ENCODE measurements at places on chromosomes 16 and 17.

DNA sequence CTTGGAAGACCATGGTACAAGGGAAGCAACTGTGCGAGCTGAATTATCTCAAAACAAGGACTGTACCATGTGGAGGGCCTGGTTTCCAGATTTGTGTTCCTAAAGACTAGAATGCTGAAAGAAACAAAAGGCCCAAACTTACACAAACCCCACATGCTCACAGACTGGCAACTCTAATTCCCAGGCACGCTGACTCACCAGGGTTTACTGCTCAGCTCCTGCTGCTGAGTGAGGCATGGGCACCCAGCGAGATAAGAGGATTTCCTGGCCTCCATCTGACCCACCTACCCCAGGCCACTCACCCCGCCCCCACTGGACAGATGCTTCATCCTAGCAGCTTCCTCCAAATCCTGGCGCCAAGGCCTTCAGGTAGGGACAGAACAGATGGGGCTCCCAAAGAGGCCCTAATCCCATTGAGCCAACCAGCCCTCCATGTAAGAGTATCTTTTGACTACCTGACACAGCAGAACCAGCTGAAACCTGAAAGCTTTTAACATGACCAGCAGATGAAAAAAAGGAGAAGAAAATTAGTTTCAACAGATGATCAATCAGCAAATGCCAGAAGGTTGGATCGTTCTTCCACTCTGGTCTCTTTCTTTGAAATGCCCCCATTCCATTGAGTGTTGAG, 33.9 kb downstream of the DCUN1D3 start:
- peak; percentile 68 for DNase-seq

- no peak for DNase-seq
These were observed 32.1 kb downstream of the IST1 start for GRCh38 chr16:71927383-71927782.

GRCh38 chr17:57864273-57864672, 14.4 kb upstream of the MRPS23 start:
- no peak for DNase-seq

GRCh38 chr17:81926451-81927151, 934 bp downstream of the MAFG start:
- DNase-seq: peak; percentile 87

DNA sequence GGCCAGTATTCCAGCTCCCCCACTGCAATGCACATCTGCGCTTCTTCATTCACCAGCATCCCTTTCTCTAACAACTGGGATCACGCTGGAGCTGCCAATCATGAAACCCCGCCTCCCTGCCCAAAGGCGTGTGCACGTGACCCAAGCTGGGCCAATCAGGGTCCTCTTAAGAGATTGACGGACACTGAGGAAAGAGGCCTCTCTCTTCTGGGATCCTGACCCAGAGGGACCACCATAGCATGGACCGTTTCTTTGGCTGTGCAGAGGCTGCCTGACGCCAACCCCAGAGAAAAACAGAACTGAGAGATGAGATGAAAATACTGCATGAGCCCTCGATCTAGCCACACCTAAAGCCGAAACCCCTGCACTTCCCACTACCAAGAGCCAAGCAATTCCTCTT, 32.0 kb downstream of the COTL1 start:
- peak; percentile 84 for DNase-seq

GRCh38 chr17:68085771-68086381, 50.3 kb downstream of the KPNA2 start:
- no peak for DNase-seq

DNA sequence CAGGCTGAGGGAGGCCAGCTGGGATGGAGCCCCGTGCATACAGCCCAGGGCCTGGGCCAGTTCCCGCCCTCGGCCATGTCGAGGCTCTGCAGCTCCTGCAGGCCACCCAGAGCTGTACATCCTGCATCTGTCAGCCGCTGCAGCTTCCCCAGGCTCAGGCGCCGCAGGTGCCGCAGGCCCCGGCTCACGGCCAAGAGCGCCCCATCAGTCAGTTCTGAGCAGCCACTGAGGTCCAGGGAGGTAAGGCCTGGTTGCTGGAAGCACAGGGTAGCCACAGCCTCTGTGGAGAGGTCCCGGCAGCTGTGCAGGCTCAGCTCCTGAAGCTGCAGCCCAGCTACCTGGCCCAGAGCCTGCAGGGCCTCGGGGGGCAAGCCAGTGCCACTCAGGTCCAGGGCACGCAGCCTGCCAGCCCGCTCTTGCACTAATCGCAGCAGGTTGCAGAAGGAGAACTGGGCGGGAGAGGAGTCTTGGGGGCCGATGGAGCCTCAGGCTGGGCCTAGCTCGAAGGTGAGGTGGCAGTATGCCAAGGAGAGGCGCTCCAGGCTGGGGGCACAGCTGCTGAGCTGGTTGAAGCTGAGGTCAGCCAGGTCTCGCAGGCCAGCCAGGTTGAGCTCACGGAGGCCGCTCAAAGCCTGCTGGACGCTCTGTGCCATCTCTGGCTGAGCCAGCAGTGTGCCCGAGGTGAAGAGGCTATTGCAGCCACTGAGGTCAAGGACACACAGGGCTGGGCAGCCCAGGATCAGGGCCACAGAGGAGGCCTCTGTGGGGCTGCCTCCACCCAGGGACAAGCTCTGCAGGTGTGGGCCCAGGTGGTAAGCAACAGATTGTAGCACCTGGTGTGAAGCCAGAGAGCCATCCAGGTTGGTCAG, 11.4 kb downstream of the ELMO3 start:
- DNase-seq: no peak

DNA sequence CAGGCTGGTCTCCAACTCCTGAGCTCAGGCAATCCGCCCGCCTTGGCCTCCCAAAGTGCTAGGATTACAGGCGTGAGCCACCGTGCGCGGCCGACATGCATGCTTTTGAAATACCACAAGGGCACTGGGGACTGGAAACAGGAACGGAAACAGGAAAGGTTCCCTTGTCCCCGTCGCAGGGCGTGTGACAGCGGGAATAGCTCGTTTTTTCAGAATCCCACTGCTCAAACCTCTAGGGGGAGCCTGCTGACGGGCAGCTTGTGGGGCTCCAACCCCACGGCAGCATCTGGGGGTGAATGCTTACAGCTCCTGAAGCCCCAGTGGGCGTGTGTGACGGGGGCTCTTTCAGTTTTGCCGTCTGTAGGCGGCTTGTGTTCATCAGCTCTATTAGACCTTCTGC, 18.8 kb upstream of the ASGR2 start:
- DNase-seq: peak; percentile 83

DNA sequence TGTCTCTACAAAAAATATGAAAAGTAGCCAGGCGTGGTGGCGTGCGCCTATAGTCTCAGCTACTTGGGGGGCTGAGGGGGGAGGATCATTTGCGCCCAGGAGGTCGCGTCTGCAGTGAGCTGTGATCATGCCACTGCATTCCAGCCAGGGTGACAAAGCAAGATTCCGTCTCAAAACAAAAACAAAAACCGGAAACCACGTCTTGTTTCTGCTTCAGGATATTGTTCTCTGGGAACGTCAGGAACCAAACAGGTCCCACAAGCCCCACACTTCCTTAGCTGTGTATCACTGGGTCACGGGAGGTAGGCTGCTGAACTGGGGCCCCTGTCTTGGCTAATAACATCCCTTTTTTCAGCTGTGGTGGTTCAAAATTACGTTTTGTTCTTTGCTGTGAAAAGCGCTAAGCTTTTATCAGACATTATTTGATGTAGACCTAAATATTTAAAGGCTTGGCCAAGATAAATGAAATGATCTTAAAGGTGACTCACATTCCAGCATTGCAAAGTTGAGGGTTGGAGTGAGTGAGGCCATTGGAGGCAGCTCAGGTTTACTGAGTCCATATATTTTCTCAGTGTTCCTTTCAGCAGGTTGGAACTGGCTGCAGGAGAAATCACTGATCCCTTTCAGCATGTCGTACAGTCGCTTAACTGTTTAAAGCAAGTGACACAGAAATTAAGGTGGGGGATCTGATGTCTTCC, 16.4 kb upstream of the SEC14L1 start:
- DNase-seq: no peak

- DNase-seq: no peak
These were observed 1.7 kb upstream of the PRSS21 start for GRCh38 chr16:2815299-2815771.
